ENCODE measurements at places on chromosomes 13 and 19.

- DNase-seq: no peak
Observed at GRCh38 chr13:40341096-40341471, 325.4 kb downstream of the FOXO1 start.

DNA sequence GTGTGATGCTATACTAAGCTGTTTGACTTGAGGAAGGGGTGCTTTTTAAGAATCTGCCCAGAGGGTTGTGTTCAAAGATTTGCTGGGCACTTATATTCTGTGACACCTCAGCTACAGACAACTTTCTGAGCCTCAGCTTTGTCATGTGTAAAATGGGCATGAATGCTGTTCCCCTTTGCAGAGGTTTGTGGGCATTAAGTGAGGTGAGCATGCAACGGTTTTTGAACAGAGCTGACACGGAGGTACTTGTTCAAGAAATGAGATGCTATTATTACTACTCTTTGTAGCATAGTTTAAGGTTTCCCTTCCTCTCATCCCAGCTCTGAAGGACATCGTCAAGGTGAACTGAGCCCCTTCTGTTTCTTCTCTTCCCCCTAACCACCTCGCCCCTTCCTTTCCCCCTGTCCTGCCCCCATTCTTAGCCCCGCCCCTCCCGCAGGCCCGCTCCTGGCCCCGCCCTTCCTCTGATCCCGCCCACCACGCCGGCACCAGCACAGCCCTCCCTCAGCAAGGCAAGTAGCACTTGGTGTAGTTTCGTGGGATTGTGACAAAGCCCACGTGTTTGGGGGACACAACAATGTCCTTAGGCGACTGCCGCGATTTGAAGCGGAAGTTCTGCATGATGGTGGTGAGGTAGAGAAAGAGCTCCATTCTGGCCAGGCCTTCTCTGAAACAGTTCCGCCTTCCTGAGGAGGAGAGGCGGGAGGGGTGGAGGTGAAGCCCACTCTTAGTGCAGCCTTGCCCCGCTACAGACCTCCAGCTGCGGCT is 26.1 kb upstream of the CYP2A7 start:
- DNase-seq: no peak

DNA sequence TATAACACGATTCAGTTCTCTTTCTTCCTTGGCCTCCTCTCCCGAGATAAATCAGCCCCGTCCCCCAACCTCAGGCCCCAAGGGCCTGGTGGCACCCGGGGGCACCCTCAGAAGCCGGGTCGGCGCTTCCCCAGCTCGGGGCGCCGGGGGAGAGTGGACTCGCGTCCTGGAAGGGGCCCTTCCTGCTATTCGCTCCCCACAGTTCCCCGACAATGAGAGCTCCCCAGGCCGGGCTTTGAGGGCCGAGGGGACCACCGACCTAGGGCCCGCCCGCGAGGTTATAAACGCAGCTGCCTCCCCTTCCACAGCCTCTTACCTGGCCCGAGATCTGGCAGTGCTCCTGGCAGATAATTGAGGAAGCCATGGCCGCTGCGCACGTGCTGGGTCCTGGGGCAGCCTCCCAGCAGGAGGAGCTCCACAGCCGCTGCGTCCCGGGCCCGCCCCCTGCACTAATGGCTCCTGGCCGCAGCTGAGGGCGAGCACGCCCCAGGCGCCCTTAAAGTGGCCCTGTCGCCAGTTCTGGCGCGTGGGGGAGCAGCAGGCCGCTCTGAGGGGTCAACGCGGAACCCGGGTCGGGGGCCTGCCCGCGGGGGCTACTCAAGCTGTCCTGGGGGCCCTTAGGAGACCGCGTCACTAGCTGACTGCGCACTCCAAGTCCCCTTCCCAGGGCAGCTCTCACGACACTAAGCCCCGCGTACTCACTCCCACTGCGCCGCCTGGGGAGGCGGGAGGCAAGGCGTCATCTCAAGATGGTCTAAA is at the start of gene SOHLH2:
TSS of gene SOHLH2 (minus strand) at position 394 of the 759 bp plus-strand sequence. CDS start at position 364, 30 bp downstream.
- no peak for DNase-seq

DNA sequence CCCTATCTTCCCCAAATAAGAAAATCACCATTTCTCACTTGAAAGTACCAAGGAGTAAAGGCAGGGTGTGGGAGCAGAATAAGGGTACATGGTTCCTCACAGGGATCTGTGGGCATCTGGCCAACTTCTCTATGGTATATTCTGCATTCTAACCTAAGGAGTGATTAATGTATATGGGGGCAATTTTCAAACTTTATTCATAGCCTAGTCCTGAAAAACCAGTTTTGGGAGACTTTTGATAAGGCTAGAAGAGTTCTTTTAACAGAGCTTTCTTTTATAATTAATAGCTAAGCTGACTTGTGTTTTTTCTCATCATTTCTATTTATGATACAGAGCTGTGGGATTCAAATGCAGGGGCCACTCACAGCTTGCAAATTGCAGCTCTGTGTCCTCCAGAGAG is 852 bp downstream of the SCEL start:
- DNase-seq: no peak

- DNase-seq: no peak
Observed at GRCh38 chr13:74561155-74561554, 427.0 kb upstream of the KLF12 start.

- DNase-seq: no peak
Observed at GRCh38 chr19:1651568-1652291, 685 bp downstream of the TCF3 start.

DNA sequence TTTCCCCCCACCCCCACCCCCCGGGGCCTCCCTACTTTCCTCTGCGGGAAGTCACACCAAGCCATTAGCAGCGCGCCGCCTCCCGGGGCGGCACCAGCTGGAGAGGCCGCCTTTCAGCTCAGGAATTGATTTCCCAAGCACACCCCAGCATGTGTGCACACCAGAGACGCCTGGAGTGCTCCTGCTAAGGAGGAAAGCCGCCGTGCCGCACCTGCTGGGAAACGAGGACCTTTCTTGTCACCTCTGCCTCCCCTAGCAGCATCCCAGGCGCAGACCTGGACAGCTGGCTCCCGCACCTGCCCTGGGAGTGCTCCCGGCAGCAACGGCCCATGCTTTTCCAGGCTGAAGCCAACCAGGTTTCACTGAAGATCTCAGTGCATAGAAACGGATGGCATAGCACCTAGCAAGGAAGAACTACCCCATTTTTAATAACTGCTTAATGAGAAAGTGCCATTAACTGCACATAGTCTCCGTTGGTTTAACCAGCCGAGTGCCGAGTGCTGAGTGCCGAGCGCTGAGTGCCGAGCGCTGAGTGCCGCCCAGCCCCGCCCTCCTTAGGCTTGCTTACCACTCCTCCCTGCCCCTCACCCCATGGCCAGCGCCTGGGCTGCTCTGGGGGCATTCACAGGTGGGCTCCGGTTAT is 165.0 kb downstream of the USP12 start:
- no peak for DNase-seq

DNA sequence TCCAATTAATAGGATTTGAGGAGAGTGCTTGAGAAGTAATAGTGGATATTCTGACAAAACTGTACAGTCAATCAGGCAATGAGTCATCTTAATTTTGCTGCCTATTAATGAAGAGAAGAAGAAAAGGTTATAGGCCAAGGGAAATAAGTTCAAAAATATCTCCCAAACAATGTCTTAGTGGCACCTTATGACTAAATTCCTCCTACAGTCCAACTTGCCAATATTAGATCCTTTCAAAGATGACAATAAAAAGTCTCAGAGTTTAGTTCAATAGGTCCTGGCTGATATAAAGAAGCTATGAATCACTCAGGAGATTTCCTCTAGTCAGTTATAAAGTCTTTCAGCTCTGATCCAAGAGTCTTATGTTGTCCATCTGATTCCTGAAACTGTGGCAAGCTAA is 27.9 kb downstream of the UGGT2 start:
- DNase-seq: no peak

- DNase-seq: no peak
Observed at GRCh38 chr13:93926425-93926824, 553.1 kb downstream of the DCT start.

GRCh38 chr13:23945612-23946011 is 48.3 kb upstream of the C1QTNF9B start:
- no peak for DNase-seq

- peak; percentile 78 for DNase-seq
Observed at GRCh38 chr13:94549232-94550061, 46.5 kb downstream of the TGDS start.

DNA sequence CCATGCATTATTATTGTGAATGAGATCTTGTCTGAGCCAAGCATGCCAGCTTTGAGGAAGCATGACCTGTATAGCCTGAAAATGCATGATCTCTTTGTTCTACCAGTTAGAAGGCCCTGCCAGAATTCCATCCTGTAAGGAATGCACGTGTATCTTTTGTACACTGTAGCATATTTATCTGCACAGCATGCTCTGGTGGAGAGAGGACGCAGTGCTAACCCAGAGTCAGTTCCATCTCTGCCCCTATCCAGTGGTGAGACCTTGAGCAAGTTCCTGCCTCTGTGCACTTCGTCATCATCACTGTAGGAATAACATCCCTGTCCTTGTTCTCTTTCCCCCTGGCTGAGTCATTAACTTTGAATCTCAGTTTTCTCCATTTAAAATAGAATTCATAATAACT is 233.8 kb downstream of the SLC7A1 start:
- DNase-seq: no peak

- DNase-seq: no peak
Observed at GRCh38 chr19:38736413-38737280, 7.6 kb downstream of the CAPN12 start.

GRCh38 chr19:10784257-10784656 is 51.8 kb downstream of the TMED1 start:
- no peak for DNase-seq

GRCh38 chr13:79401259-79402070 is 4.6 kb downstream of the RBM26 start:
- no peak for DNase-seq

- DNase-seq: peak; percentile 45
Observed at GRCh38 chr13:77779552-77780272, 82.2 kb downstream of the SLAIN1 start.

- no peak for DNase-seq
Observed at GRCh38 chr13:27927444-27928352, 7.9 kb downstream of the PDX1 start.

DNA sequence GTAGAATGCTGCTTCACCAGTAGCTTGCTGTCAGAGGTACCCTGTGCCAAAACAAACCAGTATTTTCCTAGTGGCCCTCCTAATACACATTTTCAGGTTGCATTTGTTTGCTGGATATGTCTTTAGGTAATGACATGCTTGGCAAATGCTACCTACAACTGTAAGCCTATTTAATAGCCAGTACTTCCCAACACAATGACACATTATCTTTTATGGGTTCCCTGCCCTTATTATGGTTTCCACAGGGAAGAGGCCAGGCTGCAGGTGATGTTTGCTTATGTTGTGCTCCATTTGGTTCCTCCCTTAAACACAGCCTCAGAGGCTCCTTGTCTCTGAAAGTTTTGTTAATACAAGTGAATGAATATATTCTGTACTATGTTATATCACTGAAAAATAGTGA is 24.7 kb downstream of the FRY start:
- DNase-seq: no peak

DNA sequence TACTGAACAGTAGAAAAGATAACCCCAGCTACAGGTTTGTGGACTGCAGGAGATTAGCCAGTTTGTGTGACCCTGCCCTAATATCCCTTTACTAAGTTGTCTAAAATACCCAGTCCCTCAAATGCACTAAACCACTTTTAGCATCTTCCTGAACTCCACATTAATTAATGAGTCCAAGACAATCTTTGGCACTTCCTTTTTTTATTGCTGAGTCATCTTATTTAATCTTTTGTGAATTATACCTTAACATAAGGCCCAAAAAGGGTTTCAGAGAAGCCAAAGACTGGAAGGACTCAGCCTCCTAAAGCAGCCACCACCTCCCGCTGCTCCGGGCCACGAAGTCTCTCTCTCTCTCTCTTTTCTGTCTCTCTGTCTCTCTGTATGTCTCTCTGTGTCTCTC is 48.8 kb upstream of the PDCD5 start:
- no peak for DNase-seq

- peak; percentile 84 for DNase-seq
Observed at GRCh38 chr13:103351035-103351828, 285.0 kb upstream of the SLC10A2 start.

DNA sequence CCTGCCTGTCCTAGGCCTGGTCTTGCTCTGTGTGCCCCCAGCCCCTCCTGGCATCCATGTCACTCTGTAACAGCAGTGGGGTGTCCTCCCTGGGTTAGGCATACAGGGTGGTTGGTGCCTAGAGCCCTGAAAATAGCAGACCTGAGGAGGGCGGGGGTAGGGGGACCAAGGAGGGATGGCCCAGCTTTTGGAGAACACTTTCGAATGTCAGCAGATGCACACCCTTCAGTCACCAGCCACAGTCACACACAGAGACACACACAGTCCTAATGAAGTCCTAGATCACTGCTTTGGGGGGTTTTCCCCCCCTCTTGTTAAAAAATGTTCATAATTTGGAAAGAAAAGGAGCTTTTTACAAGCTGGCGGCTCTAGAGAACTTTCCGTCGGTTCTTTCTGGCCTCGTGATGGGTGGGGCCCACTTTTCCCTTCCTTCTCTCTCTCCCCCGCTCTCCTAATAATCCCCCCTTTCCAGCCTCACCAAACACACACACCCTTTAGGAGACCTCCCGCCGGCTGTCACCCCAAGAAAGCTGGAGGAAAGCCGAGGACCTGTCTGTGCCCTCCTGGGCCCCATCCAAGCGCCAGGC is 47.9 kb downstream of the LYL1 start:
- DNase-seq: no peak

DNA sequence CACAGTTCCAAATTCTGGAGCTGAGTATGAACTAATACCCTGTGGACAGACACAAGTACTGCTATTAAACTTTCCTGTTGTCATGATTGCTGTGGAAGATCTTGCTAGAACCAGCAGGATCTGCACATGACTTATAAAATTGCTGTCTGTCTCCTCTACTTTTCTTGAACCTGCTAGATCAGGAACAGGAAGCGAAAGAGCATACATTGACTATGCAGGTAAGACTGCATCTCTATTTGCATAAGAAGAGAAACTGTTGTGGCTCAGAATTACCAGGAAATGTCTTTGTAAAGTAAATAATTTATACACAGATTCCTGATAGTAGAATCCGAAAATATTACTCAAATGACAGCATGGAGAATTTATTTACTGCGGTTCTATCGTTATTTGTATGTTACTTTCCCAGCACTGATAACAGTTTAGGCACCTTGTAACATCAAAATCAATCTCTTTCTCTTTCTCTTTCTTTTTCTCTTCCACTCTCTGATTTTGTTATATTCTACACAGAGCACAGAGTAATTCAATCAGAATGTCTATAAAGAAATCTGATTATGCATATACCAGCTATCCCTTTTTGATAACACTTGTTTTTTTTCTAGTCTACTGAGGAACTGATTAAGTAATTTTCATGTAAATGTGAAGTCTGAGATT is 226.5 kb downstream of the MYO16 start:
- no peak for DNase-seq
